ENCODE measurements at places on chromosomes 4 and X. TPM values are rescaled to one million over a fixed set of nuclear protein-coding genes. Genes with fewer than 3 reads are reported as not detected.

The MAGEE1 gene
- total RNA-seq, result 5.3 TPM

The RAI2 gene
- 32.8 TPM for total RNA-seq

The ZCCHC4 gene
- total RNA-seq, result 10.9 TPM

The GBA3 gene
- total RNA-seq, result not detected

The SSX4 gene
- not detected for total RNA-seq

The HSD17B10 gene
- 89.3 TPM for total RNA-seq

The WAS gene
- total RNA-seq, result 3.0 TPM

The NHSL2 gene
- total RNA-seq, result 8.1 TPM

The MAGEC2 gene
- not detected for total RNA-seq

GRCh38 chrX:110732266-110732665 is 63.4 kb downstream of the CHRDL1 start:
- peak; percentile 56 for DNase-seq

DNA sequence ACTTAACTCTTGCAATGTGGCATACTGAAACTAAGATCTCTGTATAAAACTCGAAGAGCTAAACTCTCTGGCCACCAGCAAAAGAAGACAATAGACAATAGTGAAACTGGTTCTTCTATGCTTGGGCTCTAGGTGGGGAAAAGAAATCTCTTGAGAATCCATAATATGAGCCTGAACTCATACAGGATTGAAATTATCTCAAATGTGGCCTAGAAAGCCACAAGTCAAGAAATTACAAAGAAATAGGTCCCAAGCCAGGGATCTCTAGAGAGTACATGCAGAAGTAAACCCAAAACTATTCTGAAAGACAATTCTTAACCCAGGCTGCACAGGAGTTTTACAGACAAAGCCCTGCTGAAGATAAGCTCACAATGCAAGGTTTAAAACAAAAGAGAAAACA is 127.4 kb downstream of the ANAPC10 start:
- no peak for DNase-seq

DNA sequence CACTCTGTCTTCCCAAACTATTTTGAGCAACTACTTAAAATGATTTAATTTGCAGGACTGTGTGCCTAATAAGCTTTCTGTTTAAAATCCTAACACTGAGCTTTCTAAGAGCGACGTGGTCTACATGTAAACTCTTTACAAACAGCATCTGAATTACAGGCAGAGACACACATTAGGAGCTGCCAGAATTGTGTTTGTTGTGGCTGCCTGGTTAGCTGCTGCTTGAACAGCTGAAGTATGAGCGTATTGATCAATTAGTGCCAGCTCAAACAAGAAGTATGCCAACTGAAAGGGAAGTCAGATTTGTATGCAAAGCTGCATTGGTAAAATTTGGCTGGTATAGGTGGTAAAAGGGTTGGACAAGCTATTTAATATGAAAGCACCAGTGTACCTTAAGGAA is 384.4 kb downstream of the PCDH7 start:
- DNase-seq, result no peak

DNA sequence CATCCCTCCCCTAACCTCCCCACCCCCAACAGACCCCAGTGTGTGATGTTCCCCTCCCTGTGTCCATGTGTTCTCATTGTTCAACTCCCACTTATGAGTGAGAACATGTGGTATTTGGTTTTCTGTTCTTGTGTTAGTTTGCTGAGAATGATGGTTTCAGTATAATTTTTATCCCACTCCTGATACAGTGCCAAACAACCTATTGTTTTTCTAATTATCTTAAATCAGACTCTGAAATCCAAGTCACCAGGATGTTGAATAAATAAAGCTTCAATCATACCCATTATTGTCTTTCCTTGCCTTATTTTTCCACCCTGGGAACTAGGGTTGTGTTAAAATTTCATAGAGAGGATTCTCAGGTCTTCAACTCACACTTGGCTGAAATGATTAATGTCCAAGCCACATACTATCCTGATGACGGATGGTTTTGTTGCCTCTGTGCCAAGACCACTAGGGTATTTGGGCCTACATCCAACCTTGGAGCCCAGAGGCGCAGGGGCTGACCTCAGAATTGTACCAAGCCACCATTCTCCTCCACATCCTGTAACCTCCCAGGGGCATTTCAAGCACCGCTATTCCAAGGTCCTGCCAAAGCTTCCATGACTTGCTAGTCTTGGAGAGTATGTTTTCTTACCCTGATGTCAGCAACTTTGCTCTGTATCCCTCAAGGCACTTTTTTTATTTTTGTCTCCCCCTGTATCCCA is 332.4 kb downstream of the ARHGAP24 start:
- peak; percentile 65 for DNase-seq

DNA sequence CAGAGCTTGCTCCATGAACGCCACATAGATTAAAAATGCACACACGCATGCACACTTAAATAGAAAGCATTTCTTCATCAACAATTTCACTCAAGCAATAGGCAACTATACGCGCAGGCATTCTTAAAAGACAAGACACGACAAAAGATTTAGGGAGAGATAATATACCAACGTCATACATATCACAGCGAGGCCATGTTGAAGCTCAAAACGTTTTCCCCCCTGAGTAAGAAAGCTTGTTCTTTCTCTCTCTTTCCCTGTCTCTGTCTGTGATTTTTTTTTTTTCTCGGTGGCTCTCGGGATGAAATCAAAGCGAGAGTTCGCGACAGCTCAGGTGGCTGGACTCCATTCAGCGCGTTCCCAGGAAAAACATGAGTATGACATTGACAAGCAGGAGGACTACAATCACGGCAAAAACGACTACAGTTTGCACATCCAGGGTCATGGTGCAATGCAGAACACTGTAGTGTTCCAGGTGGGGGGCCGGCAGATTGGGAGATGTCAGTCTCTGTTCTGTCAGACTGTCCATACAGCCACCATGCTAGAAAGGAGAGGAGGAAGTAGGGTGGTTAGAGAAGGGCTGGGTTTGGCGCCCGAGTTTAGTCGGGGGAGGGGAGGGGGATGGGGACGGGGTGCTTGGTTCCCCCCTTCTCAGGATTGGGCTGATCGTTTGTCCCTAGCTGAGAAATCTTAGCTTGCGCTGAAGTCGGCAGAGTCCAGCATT is 30.7 kb downstream of the ARHGEF9 start:
- no peak for DNase-seq

DNA sequence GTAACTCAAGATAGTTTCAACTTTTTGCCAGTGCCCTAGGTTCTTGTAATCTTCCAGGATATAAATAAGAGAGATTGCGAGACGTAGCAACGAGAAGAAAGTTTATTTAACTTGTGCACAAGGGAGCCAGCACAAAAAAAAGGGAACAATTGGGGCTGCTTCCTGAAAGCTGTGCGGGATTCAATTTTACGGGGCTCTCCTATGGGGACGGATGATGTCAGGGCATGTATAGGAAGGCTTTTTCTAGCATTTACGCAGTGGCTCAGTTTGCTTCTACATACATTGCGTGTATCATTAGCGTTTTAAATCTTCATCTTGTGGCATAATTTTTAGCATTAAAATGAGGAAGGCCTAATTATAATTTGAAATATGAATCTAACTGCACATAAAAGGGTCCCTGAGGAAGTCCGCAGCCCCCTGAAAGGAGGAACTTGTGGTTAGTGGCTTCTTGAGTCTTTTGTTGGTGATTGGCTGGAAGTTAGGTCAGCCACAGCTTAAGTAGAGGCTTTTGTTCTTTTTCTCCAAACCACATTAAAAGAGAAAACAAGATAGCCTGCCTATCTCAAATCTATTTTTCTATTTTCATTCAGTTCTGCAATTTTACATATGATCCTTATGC is 668.2 kb upstream of the NDST4 start:
- no peak for DNase-seq

- no peak for DNase-seq
Measured at GRCh38 chrX:136812286-136812685, 31.6 kb upstream of the ARHGEF6 start.

GRCh38 chrX:16712548-16713155 is at the start of gene CTPS2:
Gene CTPS2, minus strand, starts transcription at chrX:16712669. Its CDS starts 9,767 bp downstream, at chrX:16702902.
- DNase-seq, result peak; percentile 83

DNA sequence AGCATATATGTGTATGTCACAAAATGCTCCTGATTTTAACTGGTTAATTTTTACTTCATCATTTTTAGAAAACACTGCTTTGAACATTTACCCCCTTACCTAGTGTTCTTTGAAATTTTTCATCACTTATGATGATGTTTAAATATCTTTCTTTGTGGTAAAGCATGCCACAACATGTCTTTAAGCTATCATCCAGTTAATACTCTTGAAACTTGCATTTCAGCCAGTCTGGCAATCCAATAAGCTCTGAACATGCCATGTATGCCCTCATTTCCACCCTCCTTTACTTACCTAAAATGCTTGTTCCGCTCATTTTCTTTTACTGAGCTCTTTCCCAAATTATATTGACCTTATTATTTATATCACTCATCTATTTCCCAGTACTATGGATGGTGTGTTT is 581.2 kb downstream of the RAPGEF2 start:
- no peak for DNase-seq

GRCh38 chrX:75155447-75155826 is 646 bp downstream of the ABCB7 start:
- no peak for DNase-seq

- DNase-seq, result no peak
Measured at GRCh38 chr4:17112292-17112659, 213.8 kb upstream of the LDB2 start.
